NCI-H345 (cell line): ENCODE measurements at places on chromosomes 7 and 10.

DNA sequence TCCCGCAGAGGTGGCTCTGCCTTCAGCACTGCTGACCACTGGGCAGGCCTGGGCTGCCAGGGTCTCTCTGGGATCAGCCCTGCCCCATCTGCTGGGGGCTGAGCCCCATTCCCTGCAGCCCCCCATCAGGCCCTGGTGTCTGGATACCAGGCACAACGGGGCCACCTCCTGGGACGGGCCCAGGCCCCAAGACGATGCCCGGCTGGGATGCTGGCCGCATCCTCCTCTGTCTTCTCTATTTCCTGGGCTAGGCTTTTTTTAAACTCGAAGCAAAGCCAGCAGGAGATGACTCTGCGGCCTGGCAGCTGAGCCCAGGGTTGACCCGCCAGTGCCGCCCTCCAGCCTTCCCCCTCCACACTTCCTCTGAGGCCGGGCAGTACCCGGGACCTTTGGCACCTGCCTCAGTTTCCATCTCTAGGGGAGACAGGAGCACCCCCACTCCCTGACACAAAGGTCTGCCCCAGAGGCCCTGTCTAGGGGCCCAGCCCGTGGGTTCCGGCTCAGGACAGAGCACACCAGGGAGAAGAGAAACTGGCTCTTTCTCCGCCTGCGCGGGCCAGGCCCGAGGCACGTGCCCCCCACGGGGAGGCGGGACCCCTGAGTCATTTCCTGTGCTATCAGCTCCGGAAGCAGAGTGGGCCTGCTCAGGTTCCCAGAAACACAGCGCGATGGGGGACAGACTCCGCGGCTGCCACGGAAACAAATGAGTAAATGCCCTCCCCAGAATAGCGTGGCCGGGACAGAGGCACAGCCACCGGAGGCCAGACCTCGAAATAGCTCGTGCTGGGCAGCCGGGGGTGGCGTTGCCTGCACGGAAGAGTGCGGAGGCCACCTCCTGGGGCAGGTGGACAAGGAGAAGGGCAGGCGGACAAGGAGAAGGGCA, 84.6 kb upstream of the PDGFA start:
- no peak for DNase-seq

DNA sequence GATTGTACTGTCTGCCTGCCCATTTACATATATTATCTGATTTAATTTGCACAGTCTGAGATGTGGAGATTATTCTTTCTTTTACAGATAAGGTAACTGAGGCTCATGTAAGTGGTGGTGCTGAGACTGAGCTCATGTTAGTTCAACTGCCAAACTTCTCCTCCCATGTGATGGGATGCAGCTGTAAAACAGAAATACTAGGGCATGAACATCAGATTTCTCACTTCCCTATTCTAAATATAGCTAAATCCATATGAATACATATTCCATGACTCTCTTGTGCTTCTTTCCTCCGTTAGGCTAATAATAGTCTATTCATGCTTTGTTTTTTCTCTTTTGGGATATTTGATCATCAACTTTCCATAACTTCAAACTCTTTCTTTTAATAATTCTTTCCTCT, 84.7 kb downstream of the PTPRZ1 start:
- DNase-seq: no peak

DNA sequence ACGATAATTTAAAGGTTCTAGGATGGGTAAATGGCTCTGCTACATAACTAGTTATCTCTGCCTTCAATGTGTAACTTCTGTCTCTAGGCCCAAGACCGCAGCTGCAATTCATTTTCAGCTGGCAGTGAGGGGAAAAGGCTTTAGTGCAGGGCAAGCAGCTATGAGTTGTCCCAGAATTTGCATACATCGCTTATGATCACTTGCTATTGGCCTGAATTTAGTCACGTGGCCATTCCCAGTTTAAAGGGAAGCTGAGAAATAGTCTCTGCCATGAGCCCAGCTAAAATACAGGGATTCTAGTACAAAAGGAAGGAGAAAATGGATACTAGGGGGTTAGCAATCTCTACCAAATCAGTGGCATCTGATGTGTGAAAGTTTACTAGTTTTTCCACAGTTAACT, 145.8 kb upstream of the IMMP2L start:
- DNase-seq: no peak

DNA sequence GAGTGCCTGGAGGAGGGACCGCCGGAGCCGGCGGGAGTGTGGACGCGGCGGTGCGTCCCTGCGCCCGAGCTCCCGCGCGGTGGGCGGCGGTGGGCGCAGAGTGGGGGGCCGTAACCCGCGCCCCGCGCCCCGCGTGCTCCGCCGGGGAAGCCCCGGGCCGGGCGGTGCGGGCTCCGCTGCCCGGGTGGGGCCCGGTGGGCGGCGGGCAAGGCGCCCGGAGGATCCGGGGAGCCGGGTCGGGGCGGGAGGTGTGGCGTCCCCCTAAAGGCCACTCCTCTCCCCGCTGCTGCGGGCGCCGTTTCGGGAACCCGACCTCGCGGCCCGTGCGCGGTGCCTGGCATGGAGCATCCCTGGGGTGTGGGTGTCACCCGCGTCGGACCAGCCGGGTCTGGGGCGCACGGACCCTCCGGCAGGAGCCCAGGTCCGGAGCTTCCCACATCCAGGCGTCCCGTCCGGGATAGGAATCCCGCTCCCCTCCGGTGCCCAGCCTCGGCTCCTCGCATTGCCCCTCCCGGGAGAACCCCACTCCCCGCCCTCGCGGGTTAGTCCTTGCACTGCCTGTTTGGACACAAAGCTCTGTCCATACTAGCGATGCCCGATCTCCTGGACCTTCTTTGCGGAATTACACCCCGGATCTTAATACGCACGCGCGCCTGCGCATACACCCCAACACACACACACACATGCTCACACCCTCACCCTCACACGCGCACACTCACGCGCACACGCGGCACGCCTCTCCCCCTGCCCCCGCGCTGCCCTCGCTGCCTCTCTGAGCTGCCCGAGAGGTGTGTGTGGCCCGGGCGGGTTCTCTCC, 723 bp downstream of the MTURN start:
- peak; percentile 52 for DNase-seq

DNA sequence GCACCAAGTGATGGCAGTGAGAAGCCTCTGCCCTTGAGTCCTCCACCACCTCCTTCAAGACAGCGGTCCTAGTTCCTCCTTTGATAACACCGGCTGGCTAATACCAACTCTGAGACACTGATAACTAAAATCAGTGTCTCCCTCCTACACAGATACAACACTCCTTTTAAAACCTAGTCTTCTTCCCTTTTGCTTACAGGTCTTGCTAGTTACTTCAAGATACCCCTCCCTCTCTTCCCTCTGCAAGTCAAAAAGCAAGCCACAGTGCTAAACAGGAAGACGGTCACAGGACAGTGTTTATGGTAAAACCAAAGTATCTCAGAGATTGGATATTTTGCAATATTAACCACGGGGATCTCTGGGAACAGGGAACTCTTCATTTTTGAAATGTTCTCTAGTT, 4.6 kb downstream of the AKR1B1 start:
- no peak for DNase-seq

DNA sequence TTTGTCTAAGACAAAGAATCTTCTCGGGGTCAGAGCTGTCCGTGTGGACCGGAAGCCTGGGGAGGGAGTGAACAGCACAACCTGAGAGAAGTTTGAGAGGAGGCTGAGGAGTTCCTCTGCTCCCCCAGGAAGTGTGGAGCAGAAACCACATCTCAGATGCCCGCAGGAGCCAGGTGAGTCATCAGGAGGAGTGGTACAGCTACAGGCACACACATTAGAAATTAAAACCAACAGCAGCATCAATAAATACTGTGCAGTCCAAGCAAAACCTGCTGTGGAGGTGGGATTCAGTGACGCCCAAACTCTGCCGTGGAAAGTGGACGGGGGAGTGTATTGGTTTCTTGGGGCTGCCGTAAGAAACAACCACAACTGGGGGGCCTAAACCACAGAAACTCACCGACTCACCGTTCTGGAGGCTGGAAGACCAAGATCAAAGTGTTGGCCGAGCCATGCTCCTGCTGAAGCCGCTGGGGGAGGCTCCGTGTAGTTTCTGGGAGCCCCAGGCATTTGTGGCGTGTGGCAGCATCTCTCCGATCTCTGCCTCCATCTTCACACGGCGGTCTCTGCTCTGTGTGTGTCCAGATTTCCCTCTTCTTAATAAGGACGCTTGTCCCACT, 31.2 kb upstream of the GARS1 start:
- no peak for DNase-seq

DNA sequence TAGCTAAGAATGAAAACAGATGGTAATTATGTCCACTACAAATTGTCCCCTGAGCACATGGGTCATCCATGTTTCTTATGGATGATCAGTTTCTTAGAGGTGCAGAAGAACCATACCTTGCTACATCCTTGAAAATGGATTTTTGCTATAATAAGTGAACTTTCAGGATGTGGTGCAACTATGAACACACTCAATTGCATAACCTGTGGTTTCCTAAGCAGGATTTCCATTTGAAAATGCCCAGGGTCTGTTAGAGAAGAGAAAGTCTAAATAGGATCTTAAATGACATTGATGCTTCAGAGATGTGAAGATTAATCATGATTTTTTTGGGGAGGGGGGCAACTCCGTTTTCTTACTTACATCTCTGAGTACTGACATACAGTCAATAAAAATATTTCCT, 39.6 kb upstream of the CACNB2 start:
- DNase-seq: no peak
